Mammary epithelial cell (primary cell): ENCODE measurements at places on chromosomes 12 and 14. TPM values are rescaled to one million over a fixed set of nuclear protein-coding genes. Genes with fewer than 3 reads are reported as not detected.

OAS1 gene
- total RNA-seq, result 4.2 TPM

- no peak for DNase-seq
Measured at GRCh38 chr12:104498211-104498801, 41.6 kb downstream of the CHST11 start.

GRCh38 chr14:95237958-95238340 is 80.6 kb upstream of the DICER1 start:
- no peak for DNase-seq

DNA sequence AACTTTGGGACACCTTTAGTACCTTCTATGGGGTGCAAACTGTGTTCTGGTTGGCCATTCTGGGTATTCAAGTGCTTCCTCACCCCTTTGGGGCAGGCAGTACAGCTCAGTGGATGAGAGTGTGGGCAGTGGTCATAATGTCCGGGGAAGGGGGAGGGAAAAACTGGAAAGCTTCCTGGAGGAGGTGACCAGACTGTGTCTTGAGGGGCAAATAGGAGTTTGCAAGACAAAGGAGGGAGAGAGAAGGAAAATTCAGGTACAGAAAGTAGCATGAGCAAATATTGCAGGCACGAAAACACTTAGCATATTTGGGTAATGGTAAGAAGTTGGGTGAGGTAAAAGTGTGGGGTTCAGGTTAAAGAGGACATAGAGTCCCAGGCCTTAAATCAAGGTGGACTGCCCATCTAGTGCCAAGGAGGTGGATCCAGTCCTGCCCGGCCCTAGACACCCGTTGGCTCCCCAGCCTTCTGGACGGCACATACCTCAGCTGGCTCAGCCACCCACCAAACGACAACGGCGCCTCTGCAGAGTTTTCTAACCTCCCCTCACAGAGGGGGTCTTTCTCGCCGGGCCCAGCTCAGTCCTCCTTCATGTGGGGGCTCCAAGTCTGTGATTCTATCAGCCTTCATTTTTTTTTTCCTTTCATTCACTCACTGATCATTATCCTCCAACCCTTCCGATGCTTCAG is 86.4 kb downstream of the DICER1 start:
- no peak for DNase-seq

DNA sequence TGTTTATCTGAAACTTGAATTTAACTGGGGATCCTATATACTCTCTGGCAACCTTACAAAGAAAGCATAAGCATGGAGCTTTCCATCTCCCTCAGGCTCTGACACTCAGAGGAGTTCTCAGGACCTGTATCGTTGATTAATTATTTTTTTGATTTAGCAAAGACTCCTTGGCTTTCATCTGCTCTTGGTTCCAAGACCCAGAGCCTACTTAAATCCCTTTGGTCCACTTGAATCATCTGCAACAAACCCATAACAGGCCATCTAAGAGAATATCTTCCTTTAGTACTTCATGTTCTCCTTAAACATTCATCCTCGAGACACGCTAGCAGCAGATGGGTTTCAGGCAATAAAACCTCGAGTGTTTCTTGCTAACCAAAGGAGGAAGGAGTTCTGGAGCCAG is 85.4 kb downstream of the ZFP36L1 start:
- DNase-seq, result no peak

DNA sequence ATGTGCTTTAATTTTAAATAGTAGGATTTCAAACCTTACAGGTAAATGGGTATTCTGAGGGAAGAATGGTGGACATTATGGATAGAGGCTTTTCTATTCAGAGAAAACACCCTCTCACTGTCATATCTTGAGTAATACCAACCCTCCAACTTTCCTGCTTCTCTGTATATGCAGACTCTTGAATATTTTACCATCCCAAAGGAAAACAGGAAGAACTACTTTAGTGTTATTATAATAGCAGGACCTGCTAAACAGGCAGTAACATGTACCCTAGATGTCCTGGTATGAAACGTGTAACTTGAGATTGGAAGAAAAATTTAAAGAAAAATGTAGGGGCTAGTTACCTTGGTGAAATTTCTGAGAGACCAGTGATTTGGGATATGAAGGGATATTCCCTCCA is 82.9 kb upstream of the TRHDE start:
- DNase-seq, result peak; percentile 39

PLEKHH1 gene
- total RNA-seq, result 11.9 and 13.1 TPM in 2 replicates

- peak; percentile 92 for DNase-seq
Measured at GRCh38 chr12:127107744-127108143, 1159.2 kb upstream of the TMEM132C start.

- DNase-seq, result peak; percentile 43
Measured at GRCh38 chr12:75724928-75725312, 213.5 kb upstream of the KRR1 start.

ART4 gene
- not detected in 2 replicates for total RNA-seq

AP1G2 gene
- 105 and 132 TPM in 2 replicates for total RNA-seq

- no peak for DNase-seq
Measured at GRCh38 chr12:131589221-131589897, 121.5 kb upstream of the SFSWAP start.

EML5 gene
- 0.33 TPM for total RNA-seq

- DNase-seq, result no peak
Measured at GRCh38 chr12:19095331-19095730, 34.2 kb upstream of the PLEKHA5 start.

IL26 gene
- not detected in 2 replicates for total RNA-seq

DNA sequence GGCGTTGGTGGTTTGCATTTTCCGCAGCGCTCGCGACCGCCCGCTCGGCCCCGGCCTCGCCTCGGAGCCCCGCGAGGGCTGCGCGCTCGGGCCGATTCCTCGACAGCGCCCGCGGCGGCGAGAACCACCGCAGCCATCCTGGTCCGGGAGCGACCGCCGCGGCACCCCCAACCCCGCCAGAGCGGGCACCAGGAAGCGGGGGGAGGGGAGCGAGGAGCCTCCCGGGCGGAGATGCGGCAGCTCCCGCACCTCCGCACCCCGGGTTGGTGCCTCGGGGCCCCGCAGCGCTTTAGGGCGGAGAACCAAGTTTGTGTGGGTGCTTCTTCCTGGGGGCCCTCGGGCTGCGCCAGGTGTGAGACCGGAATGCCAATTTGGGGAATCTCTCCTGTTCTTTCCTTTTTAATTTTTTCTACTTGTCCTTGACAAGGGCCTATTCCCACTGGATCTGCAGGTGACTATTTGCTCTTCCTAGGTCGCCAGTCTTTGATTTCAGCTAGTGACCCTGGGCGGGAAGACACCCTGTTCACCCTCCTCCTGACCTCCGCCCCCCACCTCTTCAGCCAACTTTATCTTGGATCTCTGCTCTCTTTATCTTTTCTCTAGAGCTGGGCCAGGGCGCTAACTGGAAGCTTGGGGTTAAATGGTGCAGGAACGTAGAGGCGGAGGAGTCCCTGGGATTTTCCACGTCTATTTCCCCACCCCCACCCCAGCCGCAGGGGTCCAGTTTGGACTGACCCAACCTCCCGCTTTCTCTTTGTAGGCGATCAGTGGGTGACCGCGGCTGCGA is at the start of gene SOCS2:
TSS of gene SOCS2 (plus strand) at position 751 of the 787 bp plus-strand sequence. CDS start 223 bp downstream, outside the sequence.
- DNase-seq, result peak; percentile 30

AICDA gene
- total RNA-seq, result not detected

- DNase-seq, result peak; percentile 48
Measured at GRCh38 chr14:81453166-81453766, 53.1 kb upstream of the STON2 start.

- DNase-seq, result no peak
Measured at GRCh38 chr12:69837191-69837590, 12.2 kb downstream of the MYRFL start.

- DNase-seq, result no peak
Measured at GRCh38 chr12:54349679-54350078, 14.6 kb downstream of the GPR84 start.

DNA sequence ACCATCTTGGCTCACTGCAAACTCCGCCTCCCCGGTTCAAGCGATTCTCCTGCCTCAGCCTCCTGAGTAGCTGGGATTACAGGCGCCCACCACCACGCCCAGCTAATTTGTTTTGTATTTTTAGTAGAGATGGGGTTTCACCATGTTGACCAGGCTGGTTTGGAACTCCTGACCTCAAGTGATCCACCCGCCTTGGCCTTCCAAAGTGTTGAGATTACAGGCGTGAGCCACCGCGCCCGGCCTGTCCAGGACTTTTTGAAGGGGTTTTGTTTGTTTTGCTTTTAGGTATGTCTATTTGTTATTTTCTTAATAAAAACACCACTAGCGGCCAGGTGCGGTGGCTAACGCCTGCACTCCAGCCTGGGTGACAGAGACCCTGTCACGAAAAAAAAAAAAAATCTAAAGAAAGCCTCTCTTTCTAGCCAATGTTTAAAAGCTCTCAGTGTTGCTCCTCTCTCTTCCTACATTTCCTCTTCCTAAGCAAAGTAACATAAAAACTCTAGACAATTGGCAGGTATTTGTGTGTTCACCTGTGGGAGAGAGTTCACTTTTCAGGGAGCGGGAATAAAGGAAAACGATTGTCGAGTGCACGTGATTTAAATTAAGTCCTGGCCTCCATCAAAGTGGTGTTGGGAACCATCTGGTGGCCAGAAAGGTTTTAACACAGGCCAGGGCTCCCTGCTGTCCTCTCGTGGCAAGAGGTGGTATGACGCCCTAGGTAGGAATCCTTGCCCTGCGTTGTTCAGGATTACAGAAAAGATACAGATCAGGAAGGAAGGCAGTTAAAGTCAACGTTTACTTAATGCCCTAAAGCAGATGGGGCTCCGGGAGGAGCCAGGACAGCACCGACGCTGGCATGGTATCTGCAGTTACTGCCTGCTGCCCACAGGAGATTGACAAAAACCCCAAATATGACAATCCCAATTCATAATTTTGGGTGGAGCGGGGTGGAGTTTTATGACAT is 36.2 kb upstream of the ATP23 start:
- DNase-seq, result peak; percentile 73

- peak; percentile 60 for DNase-seq
Measured at GRCh38 chr12:112992541-112993398, 14.5 kb downstream of the OAS2 start.

GRCh38 chr12:57454566-57455373 is at the start of gene INHBE:
TSS of gene INHBE (plus strand) at chr12:57455307. CDS start at chr12:57455537, 230 bp downstream.
- no peak for DNase-seq

- DNase-seq, result no peak
Measured at GRCh38 chr12:2691006-2691344, 103.8 kb upstream of the FKBP4 start.

DNA sequence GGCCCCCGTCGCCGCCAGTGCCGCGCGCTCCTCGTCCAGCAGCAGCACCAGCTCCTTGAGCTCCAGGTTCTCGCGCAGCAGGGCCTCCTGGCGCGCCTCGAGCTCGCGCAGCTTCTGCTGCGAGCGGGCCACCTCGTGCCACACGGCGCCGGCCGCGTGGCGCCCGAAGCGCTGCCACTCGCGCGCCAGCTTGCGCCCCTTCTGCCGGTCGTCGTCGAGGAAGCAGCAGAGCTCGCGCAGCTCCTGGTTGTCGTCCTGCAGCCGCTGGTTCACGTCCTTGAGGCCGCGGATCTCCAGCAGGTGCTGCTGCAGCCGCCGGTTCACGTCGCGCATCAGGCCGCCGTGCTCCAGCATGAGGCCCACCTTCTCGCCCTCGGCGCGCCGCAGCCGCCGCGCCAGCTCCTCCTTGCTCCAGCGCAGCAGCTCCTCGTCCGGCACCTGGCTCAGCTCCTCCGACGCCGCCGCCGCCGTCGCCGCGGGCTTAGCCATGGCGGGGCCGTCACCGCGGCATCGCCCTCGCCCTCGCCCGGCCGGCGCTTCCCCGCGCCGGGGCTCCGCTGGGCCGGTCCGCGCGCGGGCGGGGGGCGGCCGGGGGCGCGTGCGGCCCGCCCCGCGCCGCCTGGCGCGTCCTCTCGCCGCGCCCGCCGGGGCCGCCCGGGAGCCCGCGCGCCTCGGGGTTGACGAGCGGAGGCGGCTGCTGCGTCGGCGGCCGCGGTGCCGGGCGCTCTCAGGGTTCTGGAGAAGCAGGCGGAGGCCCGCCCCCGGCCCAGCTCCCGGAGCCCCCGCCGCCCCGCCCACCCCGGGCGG is at the start of gene CCDC85C:
TSS of gene CCDC85C (minus strand) at position 737 of the 807 bp plus-strand sequence. CDS start at position 489, 248 bp downstream.
- DNase-seq, result peak; percentile 62

GLIPR1L2 gene
- 1.2 TPM for total RNA-seq

- no peak for DNase-seq
Measured at GRCh38 chr14:89227496-89227836, 189.6 kb downstream of the FOXN3 start.

CPNE6 gene
- total RNA-seq, result not detected

DNA sequence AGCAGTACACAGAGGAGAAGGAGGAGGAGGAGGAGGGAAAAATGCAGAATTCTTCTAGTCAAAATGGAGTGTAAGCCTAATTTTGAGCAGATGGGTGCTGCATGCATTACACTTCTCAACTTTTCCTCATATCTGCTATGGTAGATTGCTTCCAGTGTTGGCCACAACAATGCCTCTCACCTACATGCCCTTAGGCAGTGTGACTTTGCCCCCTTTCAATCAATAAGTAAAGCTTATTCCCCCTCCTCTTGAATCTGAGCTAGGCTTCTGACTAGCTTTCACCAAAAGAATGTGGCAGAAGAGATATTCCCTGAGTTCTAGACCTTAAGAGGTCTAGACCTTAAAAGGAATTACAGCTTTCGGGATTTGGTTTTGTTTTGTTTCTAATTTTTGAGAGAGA is 3.2 kb upstream of the METTL3 start:
- no peak for DNase-seq

ANKS1B gene
- not detected in 2 replicates for total RNA-seq

GRCh38 chr12:121232163-121232562 is 22.2 kb downstream of the P2RX4 start:
- DNase-seq, result no peak

DNA sequence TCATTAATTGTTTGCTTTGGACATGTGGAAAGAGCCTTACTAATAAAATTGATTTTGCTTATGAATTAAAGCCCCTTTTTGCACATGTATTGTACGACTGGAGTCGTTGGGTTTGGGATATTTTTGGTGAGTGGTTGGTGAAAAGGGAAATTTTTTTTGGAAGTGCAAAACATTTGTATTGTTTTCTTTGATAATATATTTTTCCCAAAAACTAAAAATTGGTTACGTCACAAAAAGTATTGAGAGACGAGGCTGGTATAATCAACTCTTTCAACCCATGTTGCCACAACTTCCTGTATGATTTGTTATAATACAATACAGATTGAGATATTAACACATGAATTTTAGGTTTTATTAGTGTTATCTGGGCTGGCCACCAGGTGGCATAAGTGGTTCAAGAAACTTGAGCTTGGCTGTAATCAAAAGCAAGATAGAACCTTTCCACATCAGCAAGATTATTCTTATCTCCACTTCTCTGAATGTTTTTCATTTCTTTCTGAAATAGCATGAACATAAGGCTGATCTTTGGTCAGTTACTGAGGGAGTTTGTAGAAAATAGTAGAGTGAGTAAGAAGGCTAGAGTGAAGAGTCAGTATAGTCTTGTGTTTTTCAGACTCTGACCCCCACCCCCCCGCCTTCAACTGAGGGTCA is 8.7 kb downstream of the NGDN start:
- DNase-seq, result peak; percentile 41
